ENCODE measurements at places on chromosomes 5 and 9.

- no peak for DNase-seq
Measured at GRCh38 chr5:143752165-143752850, 59.7 kb upstream of the HMHB1 start.

DNA sequence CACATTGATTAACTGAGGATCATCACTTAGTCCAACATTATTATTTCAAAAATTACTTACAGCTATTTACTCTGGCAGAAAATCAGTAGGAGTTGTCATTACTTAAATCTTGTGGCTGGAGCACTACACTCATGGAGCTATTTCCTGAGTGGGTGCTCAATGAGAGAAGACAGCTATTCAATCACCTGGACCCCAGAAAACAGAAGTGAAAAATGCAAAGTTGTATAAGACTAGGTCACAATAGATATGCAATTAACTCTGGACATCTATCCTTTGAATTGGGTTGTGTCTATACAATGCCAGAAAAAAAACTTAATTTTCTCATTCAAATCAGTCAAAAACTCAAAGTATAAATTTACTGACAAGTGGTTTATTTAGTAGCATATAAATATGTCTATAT is 340.9 kb downstream of the EFNA5 start:
- no peak for DNase-seq

DNA sequence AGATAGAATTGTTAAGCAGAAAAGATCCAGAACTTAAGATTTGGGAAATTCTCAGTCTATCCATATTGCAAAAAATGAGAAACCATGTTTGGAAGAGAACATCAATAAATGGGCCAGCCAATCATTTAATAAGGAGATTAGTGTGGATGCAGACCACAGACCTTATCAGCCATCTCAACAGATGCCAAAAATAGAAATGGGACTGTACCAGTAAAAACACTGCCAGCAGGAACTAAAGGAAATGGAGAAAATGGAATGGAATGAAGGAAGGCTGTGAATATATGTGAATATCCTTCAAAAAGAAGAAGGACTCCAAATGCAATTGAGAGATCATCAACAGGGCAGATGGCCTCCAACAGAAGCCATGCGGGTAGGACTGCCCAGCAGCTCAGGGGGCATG is 52.7 kb upstream of the ZNF618 start:
- no peak for DNase-seq

- DNase-seq = no peak
Measured at GRCh38 chr9:15512204-15512603, 1.4 kb upstream of the PSIP1 start.

GRCh38 chr9:5843794-5844471 is 11.0 kb upstream of the ERMP1 start:
- no peak for DNase-seq

DNA sequence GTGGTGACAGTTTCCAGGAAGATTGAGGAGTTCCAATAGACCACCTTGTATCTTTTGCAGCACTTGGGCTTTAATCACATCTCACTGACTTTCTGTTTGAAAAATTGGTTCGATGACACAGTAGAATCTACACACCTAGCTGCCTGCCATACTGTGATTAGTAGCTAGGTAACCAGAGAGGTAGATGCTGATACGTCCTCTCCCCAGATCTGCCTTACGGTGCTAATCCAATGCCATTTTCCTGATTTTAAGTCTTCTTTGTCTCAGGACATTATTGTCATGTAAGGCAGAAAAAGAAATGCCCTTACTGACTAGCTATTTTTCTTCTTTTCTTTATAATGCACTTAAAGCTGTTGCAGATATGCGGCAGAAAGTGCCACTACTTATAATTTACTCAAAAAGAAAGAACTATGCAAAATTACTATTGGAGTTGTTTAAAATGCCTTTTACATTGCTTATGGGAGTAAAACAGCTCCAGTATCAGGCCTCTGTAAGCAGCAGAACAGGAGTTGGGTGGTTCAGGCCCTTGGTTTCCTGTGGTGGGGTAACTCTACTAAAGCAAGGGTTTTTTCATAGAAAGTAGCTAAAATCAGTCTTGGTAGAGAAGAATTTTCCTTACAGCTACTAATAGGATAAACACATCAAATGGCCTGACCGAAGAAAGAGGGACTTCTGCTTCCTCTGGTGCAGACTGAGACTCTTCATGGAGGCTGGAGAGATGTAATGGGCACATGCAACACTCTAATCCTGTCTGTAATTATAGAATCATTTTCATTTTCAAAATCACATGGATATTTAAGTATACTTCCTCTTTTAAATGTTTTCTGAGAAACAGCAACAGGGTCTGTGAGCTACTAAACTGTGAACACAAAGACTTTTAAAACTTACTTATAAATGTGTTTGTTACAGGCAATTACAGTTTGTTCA is 177.2 kb downstream of the MAPKAP1 start:
- DNase-seq = no peak

GRCh38 chr9:113468716-113469448 is 5.4 kb downstream of the RGS3 start:
- no peak for DNase-seq

GRCh38 chr5:151706906-151707305 is 20.2 kb upstream of the SPARC start:
- no peak for DNase-seq

Data from stimulated activated CD8-positive, alpha-beta memory T cell treated with anti-CD3 and anti-CD28 coated beads, Interleukin-7, amount 100 ng/mL, for 1 hour (primary cell).